ENCODE measurements at places on chromosomes 4 and X.

GRCh38 chr4:162874748-162875147 lies 291.9 kb downstream of the NAF1 start:
- no peak for DNase-seq

- DNase-seq = no peak
Measured at GRCh38 chrX:9374555-9374954, 90.3 kb upstream of the TBL1X start.

DNA sequence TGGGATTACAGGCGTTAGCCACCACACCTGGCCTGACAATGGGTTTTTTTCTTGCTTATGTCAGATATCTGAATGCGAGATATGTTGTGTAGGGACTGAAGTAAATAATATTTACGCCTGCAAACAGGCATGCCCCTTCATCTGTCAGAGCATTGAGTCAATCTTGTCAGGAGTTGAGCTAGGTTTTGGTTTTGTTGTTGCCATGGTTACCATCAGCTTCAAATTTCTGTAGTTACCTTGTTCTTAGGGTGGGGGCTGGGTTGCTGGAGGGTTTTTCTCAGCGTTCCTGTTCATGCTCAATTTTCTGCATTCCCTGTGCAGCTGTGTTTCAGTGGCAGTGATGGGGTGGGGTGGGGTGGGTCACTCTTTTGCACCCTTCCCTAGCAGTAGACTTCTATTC lies 14.5 kb downstream of the MRPL1 start:
- DNase-seq = no peak

GRCh38 chrX:24475480-24475879 lies 10.4 kb downstream of the PDK3 start:
- no peak for DNase-seq

- DNase-seq = no peak
Measured at GRCh38 chr4:7524064-7524682, 89.4 kb upstream of the PSAPL1 start.

DNA sequence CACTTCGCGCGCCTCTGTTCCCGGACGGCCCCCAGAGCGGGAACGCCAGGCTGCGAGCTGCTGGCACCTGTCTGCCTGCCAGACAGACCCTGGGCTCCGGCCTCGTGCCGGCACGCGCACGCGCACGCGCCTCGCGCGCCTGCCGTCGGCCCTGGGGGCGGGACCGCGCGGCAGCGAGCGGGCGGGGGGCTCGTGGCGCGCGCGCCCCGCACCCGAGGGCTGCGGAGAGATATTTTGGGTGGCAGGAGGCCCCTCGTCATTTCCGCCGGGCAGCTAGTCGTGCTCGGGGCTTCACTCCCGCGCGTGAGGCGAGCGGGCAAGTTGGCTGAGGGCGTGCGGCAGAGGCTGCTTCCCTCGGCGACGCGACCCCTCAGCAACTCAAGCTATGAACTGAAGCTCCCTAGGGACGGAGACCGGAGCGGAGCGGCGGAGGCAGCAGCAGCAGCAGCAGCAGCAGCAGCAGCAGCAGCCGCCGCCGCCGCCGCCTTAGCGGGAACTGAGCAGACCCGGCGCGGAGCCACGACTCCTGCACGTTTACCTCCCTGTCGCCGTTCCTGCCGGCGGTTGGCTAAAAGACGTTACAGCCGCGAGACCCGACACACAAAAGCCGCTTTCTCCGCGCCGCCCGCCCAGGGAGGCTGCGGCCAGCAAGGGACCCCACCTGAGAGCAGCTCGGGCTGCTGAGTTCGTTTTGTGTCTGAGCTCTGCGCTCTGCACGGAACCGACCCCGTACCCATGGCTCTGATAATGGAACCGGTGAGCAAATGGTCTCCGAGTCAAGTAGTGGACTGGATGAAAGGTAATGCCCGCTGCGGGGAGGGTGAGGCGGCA lies at the start of gene CNKSR2:
CNKSR2 (plus strand) TSS at position 256 of the 831 bp plus-strand sequence; CDS start at position 736, 480 bp downstream.
- DNase-seq = peak; percentile 5

- DNase-seq = no peak
Measured at GRCh38 chr4:184096561-184097240, 121.0 kb downstream of the ENPP6 start.

GRCh38 chr4:58961283-58961682 lies 1851.1 kb upstream of the IGFBP7 start:
- no peak for DNase-seq

DNA sequence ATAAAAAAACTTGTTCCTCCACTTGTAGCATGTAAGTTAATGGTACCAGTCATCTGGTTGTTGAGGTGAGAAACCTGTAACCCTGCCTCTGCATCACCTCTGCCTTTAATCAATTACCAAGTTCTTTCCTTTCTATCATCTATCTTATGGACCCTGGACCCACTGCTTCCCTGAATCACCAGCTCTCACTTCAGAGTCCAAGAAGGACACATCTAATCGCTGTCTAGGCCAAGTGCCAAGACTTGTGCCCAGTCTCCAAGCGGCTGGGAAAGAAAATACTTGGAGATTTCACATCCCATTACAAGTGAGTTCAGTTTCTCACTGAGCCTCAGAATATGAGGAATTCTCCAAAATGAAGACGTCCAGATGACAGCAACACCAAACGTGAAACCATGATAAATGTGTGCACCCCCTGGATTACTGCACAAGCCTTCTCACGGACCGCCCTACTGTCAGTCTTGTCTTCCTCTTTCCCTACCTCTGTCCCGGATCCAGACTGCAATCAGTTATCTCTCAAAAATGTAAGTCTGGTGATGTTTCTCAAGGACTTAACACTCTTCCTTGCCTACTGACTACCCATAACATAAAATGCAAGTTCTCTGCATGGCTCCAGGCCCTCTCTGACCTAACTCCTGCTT lies 10.4 kb downstream of the PALLD start:
- no peak for DNase-seq

- DNase-seq = peak; percentile 58
Measured at GRCh38 chr4:156829201-156829873, 142.3 kb downstream of the PDGFC start.

GRCh38 chr4:151197247-151197646 lies 79.7 kb upstream of the PRSS48 start:
- DNase-seq = no peak

GRCh38 chr4:176150704-176151103 lies 44.7 kb downstream of the SPATA4 start:
- no peak for DNase-seq

- no peak for DNase-seq
Measured at GRCh38 chrX:54248309-54248708, 65.3 kb upstream of the FAM120C start.

DNA sequence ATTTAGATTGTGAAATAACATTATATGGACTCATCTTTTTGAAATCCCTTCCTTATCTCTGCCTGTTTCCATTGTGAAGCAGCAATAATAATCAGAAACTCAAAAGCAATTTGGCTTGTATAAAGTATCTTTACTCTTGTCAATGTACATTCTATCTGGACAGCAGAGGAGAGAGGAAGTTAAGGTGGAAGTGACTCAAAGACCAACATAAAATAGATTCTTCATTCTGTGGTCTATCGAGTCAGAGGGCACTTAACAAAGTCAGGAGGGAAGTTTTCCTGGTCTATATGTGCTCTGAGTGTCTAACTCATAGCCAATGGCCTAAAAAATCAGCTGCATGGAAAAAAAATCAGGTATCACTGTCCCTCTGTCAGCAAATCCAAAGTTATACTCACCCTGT lies 155.5 kb downstream of the EMCN start:
- DNase-seq = peak; percentile 4

- DNase-seq = no peak
Measured at GRCh38 chr4:32172761-32173160, 1452.6 kb downstream of the PCDH7 start.

GRCh38 chr4:60581919-60582536 lies 618.1 kb upstream of the ADGRL3 start:
- DNase-seq = no peak

DNA sequence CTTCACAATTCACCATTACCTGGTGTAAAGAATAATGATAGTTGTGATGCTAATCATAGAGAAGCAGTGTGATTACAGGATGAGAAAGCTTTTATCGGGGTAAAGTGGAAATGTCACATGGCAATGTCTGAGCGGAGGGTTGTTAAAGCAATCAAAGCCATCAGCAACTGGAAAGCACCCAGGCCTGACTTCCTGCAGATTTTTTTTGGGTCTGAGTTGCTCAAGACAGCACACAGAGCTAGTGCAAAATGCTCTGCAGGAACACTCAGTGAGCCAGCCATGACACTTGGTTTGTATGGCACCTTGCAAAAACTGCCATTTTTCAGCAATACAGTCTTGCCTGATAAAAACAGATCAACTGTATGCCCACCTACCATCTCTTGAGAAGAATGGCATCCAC lies 152.9 kb downstream of the COL4A6 start:
- no peak for DNase-seq
